ENCODE measurements at places on chromosomes 5 and 9. TPM values are rescaled to one million over a fixed set of nuclear protein-coding genes. Genes with fewer than 3 reads are reported as not detected.

The SPINK7 gene
- 2,280 TPM for polyA plus RNA-seq

The ACOT12 gene
- not detected for polyA plus RNA-seq

The GZMA gene
- 2.5 TPM for polyA plus RNA-seq

The KIF24 gene
- polyA plus RNA-seq: 0.90 TPM

The WDR38 gene
- polyA plus RNA-seq: not detected

The LCP2 gene
- 2.4 TPM for polyA plus RNA-seq

The ZNF354B gene
- 5.8 TPM for polyA plus RNA-seq

The ARL14EPL gene
- 0.05 TPM for polyA plus RNA-seq

The CDX1 gene
- polyA plus RNA-seq: not detected

The SMIM15 gene
- 37.2 TPM for polyA plus RNA-seq

The DPYSL3 gene
- 22.1 TPM for polyA plus RNA-seq

The DOLK gene
- polyA plus RNA-seq: 11.6 TPM

The NFIB gene
- polyA plus RNA-seq: 4.0 TPM

The PLK2 gene
- 24.4 TPM for polyA plus RNA-seq

The FRMPD1 gene
- polyA plus RNA-seq: 0.12 TPM

The ACSL6 gene
- polyA plus RNA-seq: 0.28 TPM

The TRAF2 gene
- 16.6 TPM for polyA plus RNA-seq

The HMHB1 gene
- polyA plus RNA-seq: not detected

The SOHLH1 gene
- polyA plus RNA-seq: not detected

The YTHDC2 gene
- polyA plus RNA-seq: 7.5 TPM

The SLC9A3 gene
- 4.4 TPM for polyA plus RNA-seq

The CDO1 gene
- 1.5 TPM for polyA plus RNA-seq

The CDH12 gene
- polyA plus RNA-seq: 0.01 TPM

The SHC3 gene
- 0.19 TPM for polyA plus RNA-seq

The SIT1 gene
- 0.75 TPM for polyA plus RNA-seq

The FCN2 gene
- polyA plus RNA-seq: 0.16 TPM

The FIBCD1 gene
- 0.24 TPM for polyA plus RNA-seq

The FBXO4 gene
- 6.4 TPM for polyA plus RNA-seq

The CATSPER3 gene
- polyA plus RNA-seq: 0.34 TPM

The CCDC183 gene
- 0.32 TPM for polyA plus RNA-seq

The PCDHB10 gene
- polyA plus RNA-seq: 0.44 TPM

The PDE8B gene
- 0.66 TPM for polyA plus RNA-seq

The PCDHB7 gene
- 0.14 TPM for polyA plus RNA-seq

The VLDLR gene
- polyA plus RNA-seq: 11.0 TPM

The LCN2 gene
- polyA plus RNA-seq: 2,097 TPM

The FGF18 gene
- polyA plus RNA-seq: 0.06 TPM

The GLDC gene
- 2.3 TPM for polyA plus RNA-seq

The FBLL1 gene
- 0.09 TPM for polyA plus RNA-seq

The SPATA6L gene
- polyA plus RNA-seq: 2.8 TPM

The CMYA5 gene
- polyA plus RNA-seq: 0.55 TPM

The GKAP1 gene
- 2.3 TPM for polyA plus RNA-seq

The STXBP1 gene
- 4.7 TPM for polyA plus RNA-seq

The CEL gene
- 2.1 TPM for polyA plus RNA-seq

The TAF11L5 gene
- polyA plus RNA-seq: not detected

The MAT2B gene
- 35.0 TPM for polyA plus RNA-seq

The GNA14 gene
- polyA plus RNA-seq: 1.9 TPM

The PTPN3 gene
- 14.7 TPM for polyA plus RNA-seq

The PROB1 gene
- polyA plus RNA-seq: 0.41 TPM

The HAPLN1 gene
- 0.04 TPM for polyA plus RNA-seq

The PSIP1 gene
- polyA plus RNA-seq: 15.0 TPM

The SLC6A3 gene
- polyA plus RNA-seq: not detected

The ZNF608 gene
- 5.9 TPM for polyA plus RNA-seq

The AGXT2 gene
- polyA plus RNA-seq: not detected

The PAEP gene
- polyA plus RNA-seq: not detected

The LCN9 gene
- polyA plus RNA-seq: not detected

The C9orf153 gene
- polyA plus RNA-seq: 0.14 TPM

The SHISAL2B gene
- polyA plus RNA-seq: not detected

The SELENOP gene
- polyA plus RNA-seq: 63.5 TPM

The TMEM252 gene
- polyA plus RNA-seq: 0.06 TPM

The OR1Q1 gene
- not detected for polyA plus RNA-seq
